BJ (cell line): ENCODE measurements at places on chromosomes 12 and 14. TPM values are rescaled to one million over a fixed set of nuclear protein-coding genes. Genes with fewer than 3 reads are reported as not detected.

GRCh38 chr14:89429199-89430181 is 12.5 kb upstream of the FOXN3 start:
- no peak for DNase-seq

- no peak for DNase-seq
Measured at GRCh38 chr14:55929136-55929535, 189.1 kb upstream of the PELI2 start.

ENDOU gene
- 0.06 TPM in 1 of 2 replicates, not detected in the other for polyA plus RNA-seq

PLEK2 gene
- 2.2 and 3.1 TPM in 2 replicates for polyA plus RNA-seq
